ENCODE measurements at places on chromosomes 3 and 15.

- no peak for DNase-seq
Measured at GRCh38 chr3:95886616-95887015, 927.8 kb upstream of the EPHA6 start.

- no peak for DNase-seq
Measured at GRCh38 chr3:123869165-123869564, 15.0 kb downstream of the MYLK start.

- DNase-seq = no peak
Measured at GRCh38 chr3:161939918-161940620, 443.5 kb downstream of the OTOL1 start.

DNA sequence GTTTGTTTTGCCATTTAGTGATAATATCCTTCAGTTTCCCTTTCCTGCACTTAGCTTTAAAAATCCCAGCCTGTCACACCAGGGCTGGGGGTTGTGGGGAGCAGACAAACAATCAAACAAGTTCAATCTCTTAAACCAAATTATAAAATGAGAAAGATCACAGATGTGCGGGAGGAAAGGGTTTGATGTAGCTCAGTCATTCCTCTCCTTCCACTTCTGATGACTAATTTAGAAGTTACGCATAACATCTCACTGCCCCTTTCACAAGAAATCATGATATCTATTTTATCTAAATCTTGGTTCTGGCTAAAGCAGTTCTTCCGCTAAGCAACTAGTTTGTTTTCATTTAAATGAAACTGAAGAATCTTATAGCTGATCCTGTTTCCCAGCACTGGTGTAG, 34.1 kb upstream of the ATG7 start:
- no peak for DNase-seq

GRCh38 chr3:5036858-5037257, 57.6 kb downstream of the BHLHE40 start:
- no peak for DNase-seq

GRCh38 chr3:175763948-175764347, 904.8 kb downstream of the NAALADL2 start:
- DNase-seq = no peak

DNA sequence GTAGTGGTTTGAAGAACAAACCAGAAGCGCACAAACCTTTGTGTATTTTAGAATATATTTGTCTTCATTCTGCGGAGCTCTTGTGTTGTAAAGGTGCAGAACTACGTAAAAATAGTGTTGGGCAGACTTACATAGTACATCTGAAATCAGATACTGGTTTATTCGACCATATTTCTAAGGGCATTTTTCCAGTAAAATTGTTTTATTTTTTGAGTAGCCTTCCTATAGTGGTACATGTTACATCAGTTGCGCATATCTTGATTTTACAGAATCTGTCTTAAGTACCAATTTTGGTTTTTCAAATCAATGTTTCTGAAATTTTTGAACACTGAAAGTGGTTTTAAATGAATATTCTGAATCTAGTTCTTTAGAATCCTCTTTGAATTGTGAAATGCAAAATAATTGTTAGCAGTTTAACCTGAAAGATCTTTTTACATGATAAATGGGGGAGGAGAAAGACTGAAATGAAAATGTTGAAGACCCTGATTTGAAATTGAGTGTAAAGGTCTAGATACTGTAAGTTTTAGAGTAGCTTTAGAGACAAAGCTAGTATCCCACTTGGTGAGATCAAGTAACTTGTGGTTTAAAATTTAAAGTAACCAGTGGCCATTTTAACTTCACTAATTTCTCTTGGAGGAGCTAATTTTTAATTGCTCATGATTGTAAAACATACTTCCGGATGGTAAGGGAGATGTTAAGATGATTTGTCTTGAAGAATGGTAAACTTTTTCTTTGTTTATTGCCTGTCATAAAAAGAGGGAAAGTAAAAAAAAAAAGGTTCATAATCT, 15.5 kb upstream of the CHD2 start:
- no peak for DNase-seq

- peak; percentile 83 for DNase-seq
Measured at GRCh38 chr15:91866371-91866905, 12.9 kb downstream of the SLCO3A1 start.

- DNase-seq = no peak
Measured at GRCh38 chr3:16199769-16200168, 25.3 kb downstream of the GALNT15 start.

DNA sequence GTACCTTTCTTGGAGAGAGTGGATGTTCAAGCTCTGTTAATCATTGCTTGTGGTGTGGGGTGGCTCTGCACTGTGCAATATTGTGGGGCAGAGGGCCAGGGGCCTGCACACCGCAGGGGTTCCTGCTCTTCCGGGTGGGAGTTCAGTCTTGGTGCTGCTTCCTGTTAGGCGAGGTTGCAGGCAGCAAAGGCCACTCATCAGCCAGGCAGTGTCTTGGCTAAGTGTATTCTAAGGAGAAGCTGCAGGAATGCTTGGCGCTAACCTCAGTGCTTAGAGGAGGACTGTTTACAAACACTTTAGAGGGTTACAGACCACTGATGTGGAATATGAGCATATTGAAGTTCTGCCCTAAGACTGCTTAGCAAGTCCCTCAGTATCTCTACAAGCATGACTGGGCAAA, 81.7 kb downstream of the CEP63 start:
- DNase-seq = no peak

- DNase-seq = no peak
Measured at GRCh38 chr3:39919281-39919680, 109.9 kb downstream of the MYRIP start.

All from keratinocyte (primary cell).